Activated CD4-positive, alpha-beta memory T cell treated with anti-CD3 and anti-CD28 coated beads, Interleukin-2, amount 10 ng/mL, durations not matched to agents 7 days and 5 days (primary cell): ENCODE measurements at places on chromosomes 2 and 18. TPM values are rescaled to one million over a fixed set of nuclear protein-coding genes. Genes with fewer than 3 reads are reported as not detected.

The RTP5 gene
- total RNA-seq = 0.13 TPM

GRCh38 chr18:41647914-41648313, 307.1 kb upstream of the PIK3C3 start:
- H3K27ac ChIP-seq = no peak overlapping the region
- H3K36me3 ChIP-seq = no peaks in the 10 kb centered on the region
- no peaks in the 10 kb centered on the region for H3K27me3 ChIP-seq
- no peaks in the 10 kb centered on the region for H3K4me1 ChIP-seq

The POTEJ gene
- not detected for total RNA-seq

DNA sequence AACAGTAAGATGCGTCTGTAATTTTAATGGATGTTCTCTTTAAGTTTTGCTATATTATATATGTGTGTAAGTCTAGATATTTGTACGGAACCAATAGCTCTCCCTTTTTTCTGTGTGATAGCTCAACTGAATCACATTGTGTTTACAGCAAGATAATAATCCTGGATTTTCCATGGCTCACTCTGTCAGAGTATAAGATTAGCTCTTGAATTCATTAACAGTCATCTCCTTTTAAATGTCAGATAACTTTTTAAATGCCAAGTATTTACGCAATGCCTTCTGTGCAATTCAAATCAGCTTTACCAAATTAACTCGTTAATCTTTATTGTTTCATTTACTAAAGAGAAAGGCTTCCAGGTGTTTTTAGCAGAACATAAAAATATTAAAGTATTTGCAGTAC, 76.9 kb downstream of the KIAA2012 start:
- no peaks in the 10 kb centered on the region for H3K36me3 ChIP-seq
- no peak overlapping the region for H3K27ac ChIP-seq
- peaks cover 2% of the 10 kb centered on the region for H3K4me1 ChIP-seq
- H3K4me3 ChIP-seq = no peak overlapping the region
- no peak for DNase-seq

- no peak overlapping the region for H3K27ac ChIP-seq
- no peaks in the 10 kb centered on the region for H3K27me3 ChIP-seq
- no peak overlapping the region for H3K4me3 ChIP-seq
- H3K4me1 ChIP-seq = no peaks in the 10 kb centered on the region
- no peak for DNase-seq
- peaks cover 25% of the 10 kb centered on the region for H3K36me3 ChIP-seq
Measured at GRCh38 chr2:32182667-32183066, 17.0 kb downstream of the SLC30A6 start.

The KCNG2 gene
- total RNA-seq = not detected

The POTEF gene
- not detected for total RNA-seq

GRCh38 chr18:59488899-59489298, 129.8 kb upstream of the LMAN1 start:
- no peak for DNase-seq
- H3K36me3 ChIP-seq = no peaks in the 10 kb centered on the region
- H3K4me3 ChIP-seq = no peak overlapping the region
- H3K4me1 ChIP-seq = no peaks in the 10 kb centered on the region
- H3K27ac ChIP-seq = no peak overlapping the region

The REEP1 gene
- total RNA-seq = not detected

DNA sequence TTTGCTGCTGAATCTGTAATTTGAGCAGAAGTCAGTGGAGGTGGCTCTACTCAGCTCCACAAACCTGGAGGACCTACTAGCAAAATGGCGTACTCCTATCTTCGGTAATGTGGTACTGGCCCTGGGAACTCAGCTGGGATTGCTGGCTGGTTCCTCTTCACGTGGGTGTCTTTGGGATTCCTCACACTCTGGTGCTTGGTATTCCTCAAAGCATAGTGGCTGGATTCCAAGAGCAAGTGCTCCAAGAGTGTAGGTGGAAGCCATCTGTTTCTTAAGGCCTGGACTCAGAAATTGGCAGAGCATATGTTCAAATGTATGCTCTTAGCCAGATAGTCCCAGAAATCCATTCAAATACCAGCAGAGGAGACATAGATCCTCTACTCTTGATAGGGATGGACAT, 281.9 kb upstream of the CDH7 start:
- H3K27me3 ChIP-seq = no peaks in the 10 kb centered on the region
- H3K36me3 ChIP-seq = no peaks in the 10 kb centered on the region
- H3K4me3 ChIP-seq = no peak overlapping the region
- H3K4me1 ChIP-seq = no peaks in the 10 kb centered on the region
- no peak for DNase-seq

DNA sequence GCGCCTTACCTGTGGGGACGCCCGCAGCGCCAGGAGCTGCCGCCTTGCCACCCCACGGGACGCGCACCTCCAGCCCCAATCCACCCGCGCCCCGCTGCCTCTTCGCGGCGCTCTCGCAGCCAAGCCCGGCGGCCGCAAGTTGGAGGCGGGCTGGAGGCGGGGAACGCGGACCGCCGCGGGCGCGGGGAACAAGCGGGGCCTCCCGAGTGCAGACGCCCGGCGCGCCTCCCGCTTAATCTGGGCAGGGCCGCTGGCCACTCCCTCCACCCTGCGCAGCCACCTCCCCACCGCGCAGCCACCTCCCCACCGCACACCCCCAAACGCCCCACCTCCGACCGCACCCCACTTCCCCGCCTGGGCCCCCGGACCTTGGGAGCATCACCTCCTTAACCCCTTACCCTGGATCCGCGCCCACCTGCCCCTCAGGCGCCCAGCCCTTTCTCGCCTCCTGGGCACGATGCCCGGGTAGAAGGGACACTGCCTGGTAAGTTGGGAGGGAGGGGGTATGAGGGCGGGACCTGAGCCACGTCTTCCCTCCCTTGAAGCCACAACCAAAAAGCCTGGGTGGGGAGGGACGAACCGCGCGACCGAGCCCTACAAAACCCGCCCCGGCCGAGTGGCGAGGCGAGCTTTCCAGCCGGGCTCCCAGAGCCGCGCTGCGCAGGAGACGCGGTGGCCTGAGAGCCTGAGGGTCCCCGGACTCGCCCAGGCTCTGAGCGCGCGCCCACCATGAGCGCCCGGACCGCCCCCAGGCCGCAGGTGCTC, at the start of the genes COL4A3 and COL4A4:
TSS of gene COL4A3 (plus strand) at position 627 of the 765 bp plus-strand sequence. CDS start at position 730, 103 bp downstream.
TSS of gene COL4A4 (minus strand) at position 208 of the 765 bp plus-strand sequence. CDS start 16,722 bp downstream, outside the sequence.
- peaks cover 11% of the 10 kb centered on the region for H3K4me1 ChIP-seq
- H3K27me3 ChIP-seq = peaks cover 68% of the 10 kb centered on the region
- peak; percentile 24 for DNase-seq

DNA sequence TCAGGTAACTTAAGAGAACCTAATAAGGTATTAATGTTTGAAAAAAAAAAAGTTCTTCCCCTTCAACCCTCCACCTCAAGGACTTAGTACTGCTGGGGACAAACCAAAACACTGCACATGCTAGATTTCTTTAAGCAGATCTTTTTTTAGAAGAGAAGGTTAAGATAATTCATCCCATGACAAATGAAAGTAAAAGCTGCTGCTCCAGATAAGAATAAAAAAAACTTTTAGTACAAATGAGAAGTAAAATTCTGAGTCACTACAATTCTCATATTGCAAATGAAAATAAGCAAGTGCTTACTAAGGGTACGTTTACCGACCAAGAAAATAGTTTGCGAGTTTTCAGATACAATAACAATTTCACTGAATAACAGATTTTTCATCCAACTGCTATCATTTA, 8.9 kb downstream of the STAM2 start:
- H3K4me3 ChIP-seq = no peak overlapping the region
- H3K36me3 ChIP-seq = peaks cover 11% of the 10 kb centered on the region

The GPR35 gene
- 5.7 TPM for total RNA-seq

- H3K27me3 ChIP-seq = no peaks in the 10 kb centered on the region
- H3K4me3 ChIP-seq = no peak overlapping the region
- H3K27ac ChIP-seq = no peak overlapping the region
Measured at GRCh38 chr2:150621526-150622213, 134.2 kb upstream of the RND3 start.

The PPM1B gene
- total RNA-seq = 57.0 TPM

DNA sequence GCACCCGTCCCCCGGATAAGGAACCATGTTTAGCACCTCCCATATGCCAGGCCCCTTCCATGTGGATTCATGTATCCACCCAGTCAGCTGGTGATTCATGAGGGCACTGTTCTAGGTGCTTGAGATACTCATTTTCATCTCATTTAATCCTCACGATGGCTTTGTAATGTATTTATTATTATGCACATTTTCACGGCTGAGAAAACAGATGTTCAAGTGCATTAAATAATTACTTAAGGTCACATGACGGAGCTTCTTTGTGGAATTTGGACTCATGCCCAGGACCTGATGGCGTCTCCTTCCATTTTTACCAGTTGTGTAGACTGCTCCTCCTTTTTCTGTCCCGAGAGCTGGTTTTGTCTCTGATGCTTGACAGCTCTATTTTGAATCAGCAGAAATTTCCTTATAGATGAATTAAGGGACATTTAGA, 72.2 kb upstream of the RBM44 start:
- H3K27ac ChIP-seq = no peak overlapping the region
- peaks cover 65% of the 10 kb centered on the region for H3K4me1 ChIP-seq
- H3K36me3 ChIP-seq = peaks cover 50% of the 10 kb centered on the region
- DNase-seq = no peak

The NOL4 gene
- not detected for total RNA-seq

The COLEC11 gene
- total RNA-seq = not detected

GRCh38 chr18:62832282-62832681, 116.9 kb downstream of the PHLPP1 start:
- no peaks in the 10 kb centered on the region for H3K27me3 ChIP-seq
- H3K36me3 ChIP-seq = peaks cover 5% of the 10 kb centered on the region
- DNase-seq = no peak
- H3K27ac ChIP-seq = no peak overlapping the region
